GM19239 (cell line): ENCODE measurements at places on chromosomes 2 and 18.
A peak's percentile ranks its signal among the peaks of the same experiment; 100 is the strongest.

GRCh38 chr2:133755480-133756300, 187.4 kb upstream of the NCKAP5 start:
- no peak for DNase-seq

DNA sequence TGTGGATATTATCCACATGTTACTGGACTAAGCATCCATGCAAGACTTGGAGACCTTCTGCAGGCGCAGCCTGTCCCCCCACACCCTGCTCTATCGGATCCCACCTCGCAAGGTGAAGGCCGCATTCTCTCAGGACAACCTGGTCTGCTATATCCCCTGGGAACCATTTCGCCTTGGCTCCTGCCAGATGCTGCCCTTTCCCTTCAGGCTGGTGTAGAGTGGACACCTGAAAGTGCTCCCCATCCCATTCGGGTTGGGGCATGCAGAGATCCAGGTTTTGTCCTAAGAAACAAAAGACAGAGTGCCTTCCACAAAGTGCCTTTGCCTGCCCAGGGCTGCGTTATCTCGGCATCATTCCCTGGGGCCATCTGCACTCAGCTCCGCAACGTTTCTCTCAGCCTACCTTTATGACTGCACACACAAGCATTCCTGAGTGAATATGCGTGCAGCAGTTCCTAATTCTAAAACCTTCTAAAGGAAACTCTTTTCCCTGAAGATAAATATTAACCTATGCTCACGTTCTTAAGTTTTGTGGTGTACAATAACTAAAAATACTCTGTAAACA, 20.5 kb downstream of the FHL2 start:
- no peak for DNase-seq

GRCh38 chr2:101252408-101253012, at the start of gene CNOT11:
Gene CNOT11, plus strand, starts transcription at chr2:101252886. Its CDS starts 79 bp downstream, at chr2:101252965.
- peak; percentile 80 for DNase-seq

- no peak for DNase-seq
These were observed 203.1 kb downstream of the NCKAP5 start for GRCh38 chr2:133365117-133365516.

GRCh38 chr2:17804358-17804757, 11.9 kb upstream of the MSGN1 start:
- no peak for DNase-seq

DNA sequence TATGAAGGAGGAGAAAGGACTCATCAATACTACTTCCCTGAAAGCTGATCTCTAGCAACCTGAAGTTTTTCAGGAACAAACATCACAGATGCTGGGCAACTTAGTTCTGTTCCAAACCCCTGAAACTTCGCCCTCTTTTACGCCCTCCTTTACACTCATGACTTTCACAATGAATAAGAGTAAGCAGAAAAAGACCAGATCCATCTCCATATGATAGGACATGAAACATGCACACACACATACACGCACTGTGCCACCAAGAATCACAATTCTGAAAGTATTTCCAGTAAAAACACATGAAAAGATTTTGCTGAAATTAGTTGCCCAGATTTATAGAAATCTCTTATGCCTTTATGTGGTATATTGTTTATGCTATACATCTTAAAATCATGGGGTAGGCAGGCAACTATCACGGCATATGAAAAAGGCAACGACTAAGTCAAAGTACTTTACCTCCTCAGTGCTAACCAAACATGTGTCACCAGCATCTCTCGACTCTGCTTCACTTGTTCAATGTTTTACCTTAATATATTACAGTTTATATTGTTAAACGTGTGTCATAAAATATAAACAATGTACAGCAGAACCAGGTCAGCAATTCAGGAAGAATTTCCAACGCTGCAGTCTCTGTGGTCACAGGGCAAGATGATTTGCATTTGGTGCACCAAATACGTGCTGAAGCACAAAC, 47.8 kb downstream of the NHEJ1 start:
- DNase-seq: no peak

DNA sequence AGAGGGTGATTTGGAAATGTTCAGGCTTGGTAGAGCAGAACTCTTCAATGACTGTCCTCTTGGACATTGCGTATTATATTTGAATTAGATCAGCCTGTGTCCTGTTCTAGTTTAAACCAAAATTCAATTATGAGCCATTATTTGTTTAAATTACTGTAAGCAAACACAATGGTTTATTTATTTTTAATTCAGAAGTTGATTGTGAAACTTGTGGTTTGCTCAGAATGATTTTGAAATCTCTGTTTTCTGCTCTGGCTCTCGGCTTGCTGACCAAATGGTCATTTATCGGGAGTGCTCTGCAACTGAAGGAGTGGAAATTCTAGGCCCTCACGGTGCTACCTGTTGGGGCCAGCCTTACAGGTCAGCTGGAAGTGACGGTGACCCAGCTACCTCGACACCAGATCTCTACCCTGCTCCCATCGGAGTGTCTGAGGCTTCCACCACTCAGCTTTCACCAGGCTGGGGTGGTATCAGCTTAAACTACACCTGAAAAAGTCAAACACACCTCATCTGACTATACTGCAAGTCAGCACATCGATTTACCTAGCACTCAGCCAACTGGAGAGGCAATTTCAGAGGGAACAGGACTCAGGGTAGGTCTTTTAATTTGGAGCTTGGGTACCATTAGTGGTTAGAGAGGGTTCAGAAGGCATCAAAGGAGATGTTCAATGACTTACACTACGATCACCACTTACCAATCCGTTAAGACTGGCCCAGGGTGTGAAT, 36.8 kb upstream of the GPD2 start:
- no peak for DNase-seq

- no peak for DNase-seq
These were observed 94.4 kb downstream of the STK39 start for GRCh38 chr2:168152902-168153530.

DNA sequence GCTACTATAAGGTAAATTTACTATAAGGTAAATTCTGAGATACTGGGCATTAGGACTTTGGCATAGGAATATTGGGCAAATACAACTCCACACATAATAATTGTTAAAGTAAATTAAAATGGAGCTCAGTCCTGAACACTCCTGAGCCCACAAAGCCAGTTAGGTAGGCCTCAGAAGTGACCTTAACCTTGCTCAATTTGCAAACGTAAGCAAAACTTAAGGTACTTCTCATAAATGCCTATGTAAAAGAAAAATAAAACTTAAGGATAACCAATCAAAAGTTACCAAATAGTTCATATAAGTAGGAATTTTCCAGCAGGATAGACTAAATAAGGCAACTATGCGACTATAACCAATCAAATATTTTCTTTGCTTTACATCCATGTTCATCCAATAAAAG, 197.7 kb downstream of the MC4R start:
- DNase-seq: no peak

GRCh38 chr2:120452131-120452530, 106.2 kb downstream of the INHBB start:
- DNase-seq: no peak

DNA sequence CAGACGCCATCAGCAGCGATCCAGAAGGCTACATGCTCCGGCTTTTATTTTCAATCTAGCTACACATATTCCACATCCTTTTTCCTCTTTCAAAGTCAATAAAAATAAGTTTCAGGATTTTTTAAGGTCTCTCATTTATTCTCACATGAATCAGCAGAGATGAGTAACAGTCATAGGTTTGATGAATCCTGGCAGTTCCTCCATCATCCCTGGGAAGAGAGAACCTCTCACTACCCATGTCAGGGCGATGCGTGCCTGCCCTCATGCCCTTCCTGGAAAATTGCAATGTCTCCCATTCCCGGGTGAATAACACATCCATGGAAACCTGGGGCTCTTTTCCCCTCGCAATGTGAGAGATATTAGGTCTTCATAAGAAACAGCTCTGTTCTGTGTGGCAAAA, 301.1 kb upstream of the SMIM21 start:
- DNase-seq: no peak

- DNase-seq: peak; percentile 76
These were observed 51.2 kb upstream of the ALPP start for GRCh38 chr2:232327105-232328031.

DNA sequence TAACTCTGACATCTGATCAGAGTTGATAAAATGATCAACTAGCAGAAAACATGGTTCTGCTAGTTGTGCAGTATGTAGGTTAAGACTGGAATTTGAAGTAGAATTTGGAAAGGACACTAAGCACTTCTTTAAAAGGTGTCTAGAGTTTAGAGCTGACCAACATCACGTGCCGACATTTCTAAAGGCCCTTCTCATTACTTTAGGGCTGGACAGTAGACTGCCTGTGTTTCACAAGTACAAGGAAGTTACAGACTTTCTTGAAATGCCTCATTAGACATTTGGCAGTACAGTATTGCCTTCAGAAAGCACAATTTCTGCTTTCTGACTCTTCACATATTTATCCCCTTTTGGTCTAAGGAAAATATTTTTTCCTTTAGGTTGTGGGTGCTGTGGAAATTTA, 255.3 kb downstream of the ZNF385B start:
- DNase-seq: no peak

DNA sequence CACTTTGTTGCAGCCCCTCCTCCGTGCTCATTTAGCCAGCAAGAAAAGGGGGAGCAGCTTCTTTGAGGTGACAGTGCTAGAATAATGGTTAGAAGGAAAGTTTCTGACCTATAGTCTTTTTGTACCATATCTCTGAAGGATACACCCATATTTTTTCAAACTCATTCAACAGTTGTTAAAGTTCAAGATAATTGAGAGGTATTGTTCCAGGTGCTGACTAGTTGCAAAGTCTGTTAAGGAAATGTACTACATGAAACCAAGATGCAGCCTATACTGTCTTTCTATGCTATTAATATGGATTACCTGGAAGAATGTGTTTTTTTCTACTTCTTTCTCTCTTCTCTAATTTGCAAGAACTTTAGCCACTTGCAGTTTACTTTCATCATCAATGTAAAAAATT, 495.0 kb downstream of the PARD3B start:
- no peak for DNase-seq

DNA sequence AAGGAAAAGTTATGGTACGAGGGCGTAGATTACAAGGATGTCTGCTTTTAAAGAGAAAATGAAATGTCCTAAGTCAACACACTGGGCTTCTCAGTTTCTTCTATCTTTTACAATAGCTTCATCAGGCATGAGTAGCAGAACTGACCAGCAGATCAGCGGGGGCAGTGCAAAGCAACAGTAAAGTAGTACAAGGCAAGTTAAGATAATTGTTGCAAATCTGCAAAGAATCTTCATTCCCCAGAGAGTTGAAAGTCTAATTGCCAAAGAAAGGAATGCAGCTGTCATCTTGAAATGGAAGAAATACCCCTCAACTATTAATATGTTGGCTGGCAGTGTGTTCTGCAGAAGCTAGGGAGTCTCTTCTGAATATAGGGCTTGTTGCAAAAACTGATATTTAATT, 60.2 kb upstream of the SLC39A10 start:
- DNase-seq: no peak

- no peak for DNase-seq
These were observed 38.5 kb upstream of the ATG16L1 start for GRCh38 chr2:233213011-233213410.

GRCh38 chr2:172205292-172205691, 102.6 kb upstream of the DLX2 start:
- DNase-seq: no peak

GRCh38 chr2:113187771-113188170, 14.0 kb downstream of the PSD4 start:
- no peak for DNase-seq

DNA sequence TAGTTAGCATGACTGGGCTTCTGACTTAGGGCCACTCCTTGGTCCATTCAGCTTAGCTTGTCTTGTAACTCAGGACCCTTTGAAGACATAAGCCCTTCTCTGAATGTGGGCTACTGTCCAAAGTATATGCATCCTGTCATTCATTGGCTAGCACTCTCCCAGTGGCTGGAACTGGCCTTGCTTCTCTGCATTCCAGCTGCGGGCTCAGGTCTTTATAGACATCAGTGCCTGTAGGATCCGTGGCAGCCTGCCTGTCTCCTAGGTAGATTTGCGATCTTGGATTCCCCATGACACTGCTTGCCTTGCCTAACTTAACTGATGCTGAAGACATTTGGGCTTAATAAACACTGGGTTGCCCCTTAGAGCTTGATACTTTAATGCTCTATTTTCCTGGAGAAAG, 170.1 kb downstream of the DCC start:
- DNase-seq: no peak

DNA sequence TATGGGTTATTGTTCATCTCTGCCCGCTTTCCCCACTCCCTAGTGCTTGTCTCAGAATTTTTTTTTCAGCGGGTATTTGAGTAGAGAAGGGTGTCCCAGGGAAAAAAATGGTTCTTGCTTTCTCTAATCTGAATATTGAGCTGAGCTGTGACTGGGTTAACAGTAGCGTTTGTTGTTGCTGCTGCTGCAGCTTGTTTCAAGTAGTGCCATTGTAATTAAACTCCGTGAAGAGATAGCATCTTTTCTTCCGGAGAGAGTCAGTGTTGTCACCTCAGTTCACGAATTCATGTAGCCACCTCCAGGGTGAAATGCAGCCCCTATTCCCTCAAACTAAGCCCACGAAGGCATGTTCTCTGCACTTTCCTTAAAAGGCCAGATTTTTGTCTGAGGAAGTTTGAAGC, 1.5 kb upstream of the AAK1 start:
- no peak for DNase-seq
